ENCODE measurements at places on chromosomes 1 and 21.

GRCh38 chr1:112904071-112904830 lies 51.7 kb downstream of the SLC16A1 start:
- DNase-seq, result no peak

GRCh38 chr1:43621861-43622260 lies 28.1 kb upstream of the KDM4A start:
- no peak for DNase-seq

- no peak for DNase-seq
Measured at GRCh38 chr1:22491995-22492715, 40.5 kb downstream of the ZBTB40 start.

DNA sequence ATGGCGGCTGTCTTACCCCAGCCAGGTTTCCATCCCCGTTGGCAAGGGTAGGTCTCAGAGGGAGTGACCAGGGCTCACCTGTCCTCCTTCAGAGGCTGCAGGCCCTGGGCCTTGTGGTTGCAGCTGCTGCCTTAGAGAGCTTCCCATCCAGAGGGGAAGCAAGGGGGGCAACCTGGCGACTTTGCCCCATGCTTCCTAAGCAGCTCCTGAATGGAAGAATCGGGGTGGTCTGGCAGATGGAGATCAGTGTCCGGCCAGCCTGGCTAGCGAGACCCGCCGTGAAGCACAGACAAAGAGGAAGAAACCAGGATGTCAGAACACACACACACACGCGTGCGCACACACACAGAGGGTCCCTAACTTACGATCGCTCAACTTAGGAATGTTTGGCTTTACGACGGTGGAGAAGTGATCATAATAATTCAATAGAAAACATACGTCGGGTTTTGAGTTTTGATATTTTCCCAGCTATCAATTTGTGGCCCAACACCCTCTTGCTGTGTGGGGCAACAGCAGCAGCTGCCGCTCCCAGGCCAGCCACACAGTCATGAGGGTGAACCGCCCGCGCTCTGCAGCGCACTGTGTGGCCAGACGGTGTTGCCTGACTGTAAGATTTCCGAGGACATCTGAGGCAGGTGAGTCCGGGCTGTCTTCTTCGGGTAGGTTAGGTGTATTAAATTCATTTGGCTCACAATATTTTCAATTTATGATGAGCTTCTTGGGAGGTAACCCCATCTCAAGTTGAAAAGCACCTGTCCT lies 113.0 kb upstream of the ARHGEF16 start:
- DNase-seq, result no peak

- DNase-seq, result peak; percentile 71
Measured at GRCh38 chr1:37486680-37487618, 12.6 kb downstream of the ZC3H12A start.

DNA sequence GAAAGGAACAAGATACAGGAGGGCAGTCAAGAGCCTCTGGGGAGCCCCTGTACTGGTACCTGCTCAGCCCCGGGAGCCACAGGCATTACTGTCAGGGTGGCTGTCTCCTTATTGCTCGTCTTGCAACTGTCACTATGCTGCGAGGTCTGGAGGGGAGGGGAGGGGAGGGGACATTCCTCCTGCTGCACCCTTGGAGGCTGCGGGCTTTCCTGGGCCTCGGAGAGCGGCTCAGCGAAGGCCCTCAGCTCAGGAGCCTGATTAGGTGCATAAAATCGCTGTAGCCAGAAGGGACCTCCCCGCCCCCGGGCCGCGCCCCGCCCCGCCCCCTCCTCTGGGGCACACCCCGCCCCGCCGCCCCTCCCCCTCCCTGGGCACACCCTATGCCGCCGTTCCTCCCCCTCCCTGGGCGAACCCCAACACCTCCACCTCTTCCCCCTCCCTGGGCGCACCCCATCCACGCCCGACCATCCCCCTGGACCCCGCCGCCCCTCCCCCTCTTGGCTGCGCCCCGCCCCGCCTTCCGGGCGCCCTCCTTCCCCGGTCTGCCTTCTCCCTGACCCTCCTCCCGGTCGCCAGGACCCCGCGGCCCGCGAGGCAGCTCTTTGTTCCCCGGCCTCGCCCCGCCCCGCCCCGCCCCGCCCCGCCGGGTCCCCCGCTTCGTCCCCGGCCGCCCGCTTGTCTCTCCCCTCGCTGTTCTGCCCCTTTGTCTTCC lies 35.5 kb downstream of the CACHD1 start:
- DNase-seq, result no peak

DNA sequence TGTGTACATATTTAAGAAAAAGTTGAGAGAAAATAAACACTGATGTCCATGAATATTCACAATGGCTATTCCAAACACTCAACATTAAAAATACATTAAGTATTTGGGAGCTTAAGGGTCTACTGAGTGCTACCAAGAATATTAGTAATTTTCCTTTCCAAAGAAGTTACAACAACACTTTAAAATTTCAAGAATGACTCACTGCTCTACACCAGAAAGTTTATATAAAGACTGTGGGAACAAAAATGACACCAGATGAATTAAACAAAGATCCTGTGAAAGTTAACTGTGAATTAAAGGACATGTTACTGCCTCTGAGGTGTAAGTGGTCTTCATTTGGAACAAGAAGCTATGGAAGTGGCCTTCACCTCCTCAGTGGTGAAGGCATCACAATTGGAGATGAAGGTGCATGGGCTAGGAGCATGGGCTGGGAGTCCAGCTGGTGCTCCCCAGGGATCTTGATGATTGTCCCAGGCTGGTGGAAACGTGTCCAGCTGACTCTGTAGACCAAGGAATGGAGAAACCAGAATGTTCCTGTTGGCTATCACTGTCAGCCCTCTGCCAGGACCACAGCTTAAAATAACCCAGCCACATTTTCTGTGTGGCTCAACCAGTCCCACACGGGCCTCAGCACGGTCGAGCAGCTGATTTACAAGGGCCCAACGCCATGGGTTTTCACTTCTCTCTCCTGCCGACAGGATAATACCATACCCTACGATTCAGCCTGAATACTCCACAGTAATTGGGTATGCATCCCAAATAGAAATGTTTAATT lies 28.8 kb downstream of the TAF5L start:
- DNase-seq, result no peak

- no peak for DNase-seq
Measured at GRCh38 chr1:157141212-157141855, 3.1 kb upstream of the ETV3 start.
